ENCODE measurements at places on chromosomes 3 and 15. TPM values are rescaled to one million over a fixed set of nuclear protein-coding genes. Genes with fewer than 3 reads are reported as not detected.
A peak's percentile ranks its signal among the peaks of the same experiment; 100 is the strongest.

DNA sequence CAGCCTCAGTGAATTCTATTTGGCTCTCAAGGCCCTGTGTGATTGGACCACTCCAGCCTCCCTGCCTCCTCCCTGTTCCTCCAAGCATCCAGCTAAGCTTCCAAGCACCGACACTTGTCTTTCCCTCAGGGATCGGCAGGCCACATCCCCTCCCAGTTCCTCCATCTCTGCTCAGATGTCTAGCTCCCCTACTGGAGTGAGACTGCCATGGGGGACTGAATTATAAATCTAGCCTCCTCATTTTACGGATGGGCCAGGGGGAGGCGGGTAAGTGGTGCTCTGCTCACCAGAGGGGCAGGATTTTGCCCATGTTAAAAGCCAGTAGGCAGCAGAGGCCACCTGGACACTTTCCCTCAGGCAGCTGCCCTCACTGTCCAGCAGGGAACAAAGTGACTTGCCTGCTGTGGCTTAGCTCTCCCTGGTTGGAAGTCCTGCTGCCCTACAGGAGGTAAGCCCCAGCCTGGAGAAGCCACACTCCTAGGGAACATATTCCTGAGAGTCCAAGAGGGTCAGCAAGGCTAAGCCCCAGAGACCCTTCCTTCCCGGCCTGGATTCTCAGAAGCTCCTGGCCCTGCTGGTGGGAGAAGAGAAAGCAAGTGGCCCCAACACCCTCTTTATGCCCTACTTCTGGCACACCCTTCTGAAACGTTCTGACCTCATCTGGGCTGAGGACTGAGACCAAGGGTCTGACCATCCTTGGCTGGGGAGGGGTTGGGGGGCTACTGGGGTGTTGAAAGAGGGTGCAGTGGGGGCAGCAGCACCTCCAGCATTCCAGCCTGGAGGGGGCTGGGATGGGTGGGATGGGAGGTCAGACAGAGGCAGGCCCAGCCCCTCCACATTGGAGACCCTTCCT lies 9.1 kb upstream of the HHATL start:
- no peak overlapping the region for H3K4me3 ChIP-seq
- peak; percentile 9 for DNase-seq

DNA sequence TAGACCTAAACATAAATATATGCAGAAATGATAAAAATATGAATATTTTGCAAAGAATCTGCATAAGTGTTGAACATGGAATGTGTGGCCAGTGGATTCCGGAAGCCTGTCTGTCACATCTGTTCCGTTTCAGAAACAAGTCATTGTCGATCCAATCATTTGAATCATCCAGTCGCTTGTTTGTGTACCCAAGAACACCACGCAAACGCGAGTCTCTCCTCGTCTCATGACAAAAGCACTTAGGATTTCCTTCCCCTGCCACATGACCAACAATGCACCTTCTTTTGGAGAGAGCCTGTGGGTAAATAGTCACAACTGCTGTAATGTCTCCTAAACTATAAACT lies 80.2 kb downstream of the FMN1 start:
- no peak overlapping the region for H3K27ac ChIP-seq
- H3K4me3 ChIP-seq: no peak overlapping the region
- peaks cover 59% of the 10 kb centered on the region for H3K4me1 ChIP-seq
- no peak for DNase-seq
- no peaks in the 10 kb centered on the region for H3K36me3 ChIP-seq

DNA sequence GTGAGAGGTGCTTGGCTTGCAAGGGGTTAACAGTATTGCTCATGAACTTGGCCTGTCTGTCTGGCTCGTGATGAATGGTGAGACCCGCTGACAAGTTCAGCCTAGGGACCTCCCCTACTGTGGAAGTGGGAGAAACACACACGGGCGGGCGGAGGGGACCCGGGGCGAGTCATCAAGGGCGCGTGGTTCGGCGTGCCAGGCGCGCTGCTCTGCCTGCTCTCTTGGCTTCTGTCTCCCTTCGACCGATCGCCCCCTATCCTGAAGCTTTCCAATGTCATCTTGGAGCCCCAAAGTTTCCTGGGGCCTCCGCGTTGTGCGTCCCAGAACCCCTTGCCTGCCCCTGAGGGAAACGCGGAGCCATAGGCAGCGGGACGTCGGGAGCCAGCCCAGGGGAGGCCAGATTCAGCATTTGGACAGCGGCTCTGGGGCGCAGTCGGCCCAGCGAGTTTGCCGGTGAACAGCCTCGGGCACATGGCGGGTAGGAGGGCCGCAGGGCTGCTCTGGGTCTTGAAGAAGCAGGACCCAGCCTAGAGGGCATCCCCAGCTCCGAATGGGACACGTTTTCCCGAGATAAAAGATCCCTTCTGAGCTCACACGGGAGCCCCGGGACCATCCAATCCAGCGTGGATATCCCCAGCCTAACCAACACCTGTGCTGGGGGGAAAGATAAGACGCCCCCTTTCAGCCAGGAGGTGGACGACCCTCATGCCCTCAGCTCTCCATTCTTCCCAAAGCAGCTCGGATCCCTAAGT lies 27.0 kb upstream of the POLG start:
- peaks cover 18% of the 10 kb centered on the region for H3K4me1 ChIP-seq
- peak overlapping the region; percentile 14 for H3K4me3 ChIP-seq
- DNase-seq: peak; percentile 86
- H3K36me3 ChIP-seq: no peaks in the 10 kb centered on the region

The C3orf22 gene
- total RNA-seq: not detected

DNA sequence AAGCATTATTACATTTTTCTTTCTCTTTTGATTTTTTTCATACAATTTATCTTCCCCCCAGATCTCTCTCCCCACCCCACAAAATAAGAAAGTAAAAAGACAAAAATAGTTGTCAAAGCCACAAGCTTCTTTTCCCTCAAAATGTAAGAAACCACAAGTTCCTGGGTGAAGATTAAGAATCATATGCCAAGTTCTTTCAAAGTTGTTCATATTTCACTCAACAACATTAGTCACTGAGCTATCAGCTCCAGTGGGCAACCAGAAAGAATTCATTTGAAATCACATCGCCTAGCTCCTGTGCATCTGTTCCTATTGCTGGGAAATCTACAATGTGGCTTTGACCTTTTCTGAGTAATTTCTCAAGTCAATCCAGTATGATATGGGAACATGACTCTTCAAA lies 681.6 kb upstream of the ARPP21 start:
- peaks cover 20% of the 10 kb centered on the region for H3K4me1 ChIP-seq
- H3K27ac ChIP-seq: no peak overlapping the region
- H3K36me3 ChIP-seq: no peaks in the 10 kb centered on the region
- no peak for DNase-seq

The ANKRD34C gene
- total RNA-seq: not detected

GRCh38 chr3:98777801-98778220 lies 14.7 kb downstream of the ST3GAL6 start:
- H3K27ac ChIP-seq: no peak overlapping the region
- 0 out of 2 replicates have a peak, but pooled peaks cover 3% of the 10 kb centered on the region for H3K36me3 ChIP-seq
- no peak for DNase-seq
- peaks cover 4% of the 10 kb centered on the region for H3K4me1 ChIP-seq
- H3K27me3 ChIP-seq: no peaks in the 10 kb centered on the region

The CMSS1 gene
- total RNA-seq: 70.6 TPM

The SLC22A14 gene
- not detected for total RNA-seq

- DNase-seq: no peak
- no peak overlapping the region for H3K4me3 ChIP-seq
- H3K4me1 ChIP-seq: peaks cover 41% of the 10 kb centered on the region
- peak overlapping the region; percentile 37 for H3K27ac ChIP-seq
- H3K36me3 ChIP-seq: no peaks in the 10 kb centered on the region
Measured at GRCh38 chr15:38514601-38515000, 50.0 kb downstream of the RASGRP1 start.

DNA sequence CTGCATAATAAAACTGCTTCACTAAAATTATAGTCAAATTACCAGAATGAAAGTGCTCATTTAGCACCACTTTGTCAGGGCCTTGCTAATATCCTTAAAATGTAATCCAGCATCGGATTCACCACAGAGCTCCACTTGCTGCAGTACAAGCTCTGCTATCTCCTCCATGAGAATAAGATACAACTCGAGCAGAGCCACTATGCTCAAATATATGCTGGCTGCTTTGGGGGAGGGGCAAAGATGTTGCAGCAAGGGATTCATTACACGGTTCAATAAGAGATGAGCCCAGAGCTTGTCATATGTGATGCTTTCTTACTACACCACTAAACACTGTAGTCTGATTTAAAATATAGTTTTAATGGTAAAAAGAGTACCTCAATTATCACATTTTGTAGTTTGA lies 72.2 kb downstream of the DLG1 start:
- H3K4me1 ChIP-seq: peaks cover 47% of the 10 kb centered on the region
- no peak overlapping the region for H3K4me3 ChIP-seq
- H3K27ac ChIP-seq: peak overlapping the region; percentile 66
- H3K36me3 ChIP-seq: no peaks in the 10 kb centered on the region
- H3K27me3 ChIP-seq: no peaks in the 10 kb centered on the region

GRCh38 chr3:30437171-30437601 lies 169.2 kb upstream of the TGFBR2 start:
- H3K4me1 ChIP-seq: peaks cover 42% of the 10 kb centered on the region
- peak overlapping the region; percentile 46 for H3K27ac ChIP-seq
- no peak for DNase-seq
- no peaks in the 10 kb centered on the region for H3K27me3 ChIP-seq

DNA sequence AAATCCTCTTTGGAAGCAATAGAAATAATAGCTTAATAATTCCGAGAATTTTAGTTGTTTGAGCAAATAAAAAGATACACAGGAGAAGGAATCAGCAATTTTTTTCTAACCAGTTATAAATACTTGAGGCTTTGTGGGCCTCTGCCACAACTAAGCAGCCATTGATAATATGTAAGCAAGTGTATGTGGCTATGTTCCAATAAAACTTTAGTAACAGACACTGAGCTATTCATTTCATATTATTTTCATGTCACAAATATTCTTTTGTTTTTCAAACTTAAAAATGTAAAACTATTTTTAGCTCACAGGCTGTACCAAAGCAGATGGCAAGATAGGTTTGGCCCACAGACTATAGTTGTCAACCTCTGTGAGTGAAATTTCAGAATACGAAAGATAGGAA lies 85.7 kb downstream of the MSL2 start:
- H3K4me3 ChIP-seq: no peak overlapping the region
- H3K4me1 ChIP-seq: no peaks in the 10 kb centered on the region
- no peak for DNase-seq
- no peak overlapping the region for H3K27ac ChIP-seq
- peaks cover 36% of the 10 kb centered on the region for H3K36me3 ChIP-seq

The SCG5 gene
- 14.2 TPM for total RNA-seq

The GPR62 gene
- 0.46 TPM for total RNA-seq

The ACP3 gene
- total RNA-seq: 2.5 TPM

The BOC gene
- 6.6 TPM for total RNA-seq

DNA sequence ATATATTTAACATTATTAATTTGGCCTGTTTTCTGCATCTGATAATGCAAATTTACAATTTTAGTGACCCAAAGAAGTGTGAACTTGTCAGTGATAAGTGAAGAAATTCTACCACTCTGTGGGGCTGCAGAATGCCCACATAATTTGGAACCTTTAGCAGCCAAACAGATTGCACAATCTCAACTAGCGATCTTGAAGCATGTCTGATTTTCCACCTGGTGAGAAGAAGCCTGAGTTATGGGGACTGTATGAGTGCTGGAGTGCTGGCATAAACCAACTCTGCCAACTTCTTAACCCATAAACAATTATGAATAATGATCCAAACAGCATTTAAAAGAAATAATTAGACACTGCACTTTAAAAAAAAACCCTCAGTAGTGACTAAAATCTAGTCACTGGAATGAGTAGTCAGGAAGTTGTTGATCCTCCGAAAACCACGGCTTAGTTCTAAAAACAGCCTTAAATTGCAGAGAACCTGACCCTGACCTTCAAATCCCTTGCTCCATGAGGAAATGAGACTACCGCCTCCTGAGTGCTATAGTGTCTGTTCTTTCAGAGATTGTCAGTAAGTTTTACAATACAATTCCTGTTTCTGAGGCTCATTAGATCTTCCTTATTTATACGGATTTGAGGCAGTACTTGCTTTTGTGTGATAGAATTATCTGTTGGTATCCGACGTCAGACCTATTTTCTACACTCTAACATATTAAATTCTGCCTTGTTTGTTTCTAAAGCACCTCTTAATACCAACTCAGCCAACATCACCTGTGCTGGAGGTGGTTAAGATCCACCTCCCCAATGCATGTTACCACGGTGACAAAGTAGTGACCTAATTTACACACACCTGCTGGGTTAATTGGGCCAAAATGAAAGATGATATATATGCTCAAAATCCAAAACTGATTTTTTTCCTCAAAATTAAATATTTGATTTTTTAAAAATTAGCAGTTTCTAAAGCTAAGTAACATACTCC lies 267.7 kb downstream of the ZBTB20 start:
- no peak for DNase-seq
- H3K27ac ChIP-seq: peak overlapping the region; percentile 31
- H3K4me1 ChIP-seq: peaks cover 30% of the 10 kb centered on the region
- no peaks in the 10 kb centered on the region for H3K36me3 ChIP-seq
- no peak overlapping the region for H3K4me3 ChIP-seq

The CSPG4 gene
- total RNA-seq: 3.6 TPM

- DNase-seq: no peak
- H3K4me3 ChIP-seq: no peak overlapping the region
- peaks cover 28% of the 10 kb centered on the region for H3K27me3 ChIP-seq
- no peak overlapping the region for H3K27ac ChIP-seq
Measured at GRCh38 chr3:184236636-184237035, 7.3 kb downstream of the VWA5B2 start.

DNA sequence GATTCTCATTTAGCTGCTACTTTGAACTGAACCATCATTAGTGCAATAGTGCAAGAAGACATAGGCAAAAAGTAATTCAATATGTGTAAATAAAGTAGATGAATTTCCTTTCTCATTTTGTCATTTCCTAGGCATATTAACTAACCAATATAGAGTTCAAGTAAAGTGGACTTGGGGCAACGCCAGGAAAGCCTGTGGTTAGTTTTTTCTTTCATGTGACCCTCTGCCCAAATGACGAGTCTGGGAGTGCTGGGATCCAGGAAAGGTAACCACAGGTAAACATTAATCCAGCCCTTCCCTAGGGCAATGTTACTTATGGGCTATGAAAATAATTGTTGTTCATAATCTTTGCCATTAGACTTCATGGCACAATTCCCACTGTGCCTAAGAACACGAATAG lies 181.0 kb downstream of the VPS13C start:
- H3K36me3 ChIP-seq: no peaks in the 10 kb centered on the region
- H3K27me3 ChIP-seq: no peaks in the 10 kb centered on the region
- no peak overlapping the region for H3K27ac ChIP-seq
- H3K4me3 ChIP-seq: no peak overlapping the region

The UPK1B gene
- total RNA-seq: 0.41 TPM

- no peaks in the 10 kb centered on the region for H3K27me3 ChIP-seq
- 0 out of 2 replicates have a peak overlapping the region, but pooled peaks have one; percentile 6 for H3K27ac ChIP-seq
- no peak overlapping the region for H3K4me3 ChIP-seq
- H3K36me3 ChIP-seq: no peaks in the 10 kb centered on the region
Measured at GRCh38 chr3:39056151-39056550, 4.3 kb downstream of the WDR48 start.

The SLC38A3 gene
- total RNA-seq: 0.90 TPM

DNA sequence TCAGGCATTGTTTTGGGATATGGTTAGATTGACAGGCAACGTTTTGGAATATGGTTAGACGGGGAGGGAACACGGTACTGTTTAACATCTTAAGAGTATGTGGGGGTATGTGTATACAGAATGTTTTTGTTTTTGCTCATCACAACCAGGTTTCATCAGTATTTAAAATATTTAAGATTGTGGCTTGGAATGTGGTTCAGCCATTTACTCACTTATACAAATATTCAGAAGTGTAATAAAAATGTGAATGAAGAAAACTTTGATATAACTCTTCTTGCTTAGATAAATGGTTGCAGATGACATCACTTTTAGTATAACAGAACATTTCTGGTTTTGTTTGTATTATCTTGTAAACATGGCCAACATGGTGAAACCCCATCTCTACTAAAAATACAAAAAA lies 3.9 kb upstream of the PAK2 start:
- peaks cover 2% of the 10 kb centered on the region for H3K36me3 ChIP-seq
- no peaks in the 10 kb centered on the region for H3K27me3 ChIP-seq
- no peak overlapping the region for H3K4me3 ChIP-seq
- DNase-seq: no peak
